ENCODE measurements at places on chromosomes 6 and 20.
A peak's percentile ranks its signal among the peaks of the same experiment; 100 is the strongest.

GRCh38 chr20:13292201-13292885, 71.3 kb downstream of the ISM1 start:
- no peak for DNase-seq

GRCh38 chr6:99341862-99342455, 7.5 kb downstream of the FAXC start:
- no peak for DNase-seq

DNA sequence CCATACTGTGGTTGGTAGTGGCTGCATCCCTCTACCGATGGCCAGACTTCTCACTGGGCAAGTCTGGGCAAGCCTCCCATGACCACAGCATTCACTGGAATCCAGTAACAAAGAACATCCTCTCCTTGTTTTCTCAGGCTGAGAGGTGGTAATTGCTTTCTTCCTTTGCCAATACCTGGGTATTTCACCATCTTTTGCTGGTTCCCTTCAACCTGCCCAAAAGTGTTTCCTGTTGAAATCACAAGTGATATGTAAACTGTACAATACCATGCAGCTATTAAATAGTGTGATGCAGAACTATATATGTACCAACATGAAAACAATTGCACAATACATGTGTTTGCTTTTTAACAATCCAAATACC, at the start of gene PTCHD4:
TSS of gene PTCHD4 (minus strand) at position 55 of the 364 bp plus-strand sequence. CDS start 42,240 bp downstream, outside the sequence.
- no peak for DNase-seq

DNA sequence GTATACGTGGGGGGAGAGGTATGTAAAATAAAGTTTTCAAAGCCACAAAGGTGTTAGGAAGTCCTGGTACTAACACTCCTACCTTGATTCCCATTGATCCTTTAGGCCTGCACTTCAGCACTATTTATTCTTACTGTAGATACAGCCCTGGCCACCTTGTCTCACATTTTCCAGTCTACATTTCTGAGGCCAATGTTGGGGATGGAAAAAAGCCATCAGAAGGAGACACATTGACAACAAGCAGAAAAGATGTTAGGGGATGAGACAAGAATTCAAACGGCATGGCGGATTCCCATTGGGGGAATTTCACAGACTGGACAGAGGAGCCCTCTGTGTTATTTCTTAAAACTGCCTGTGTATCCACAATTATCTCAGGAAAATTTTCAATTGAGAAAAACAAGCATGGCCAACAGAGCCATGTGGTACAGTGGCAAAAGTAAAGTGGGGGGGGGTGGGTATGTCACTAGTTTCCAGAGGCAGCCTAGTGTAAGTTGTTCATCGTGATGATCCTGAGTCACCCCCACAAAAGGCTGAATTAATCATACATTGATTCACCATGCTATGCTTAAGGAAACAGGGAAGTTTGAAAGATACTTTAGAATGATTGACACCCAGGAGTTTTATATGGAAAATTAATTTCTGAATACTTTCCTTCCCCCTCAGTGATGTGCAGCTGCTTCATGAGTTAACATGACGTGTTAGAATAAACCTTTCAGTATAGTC, 40.5 kb downstream of the RREB1 start:
- no peak for DNase-seq

DNA sequence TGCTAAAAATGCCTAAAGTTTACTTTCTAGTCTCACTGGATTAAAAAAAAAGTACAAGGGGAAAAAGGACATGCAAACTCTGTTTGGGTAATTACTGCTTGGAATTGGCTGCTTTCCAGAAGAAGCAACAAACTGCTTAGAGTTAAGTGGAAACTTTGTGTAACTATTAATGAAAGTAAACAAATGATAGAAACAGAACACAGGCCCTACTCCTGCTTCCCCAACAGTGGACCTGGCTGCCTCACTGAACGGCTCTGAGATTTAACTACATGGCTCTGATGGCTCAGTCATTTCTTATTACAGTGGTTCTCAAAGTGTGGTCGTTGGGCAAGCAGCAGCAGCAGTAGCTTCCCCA, 108.5 kb downstream of the MAN1A1 start:
- DNase-seq = no peak

- peak; percentile 68 for DNase-seq
Observed at GRCh38 chr6:139323511-139324300, 31.9 kb upstream of the TXLNB start.

GRCh38 chr20:8540466-8540865, 408.4 kb downstream of the PLCB1 start:
- no peak for DNase-seq

DNA sequence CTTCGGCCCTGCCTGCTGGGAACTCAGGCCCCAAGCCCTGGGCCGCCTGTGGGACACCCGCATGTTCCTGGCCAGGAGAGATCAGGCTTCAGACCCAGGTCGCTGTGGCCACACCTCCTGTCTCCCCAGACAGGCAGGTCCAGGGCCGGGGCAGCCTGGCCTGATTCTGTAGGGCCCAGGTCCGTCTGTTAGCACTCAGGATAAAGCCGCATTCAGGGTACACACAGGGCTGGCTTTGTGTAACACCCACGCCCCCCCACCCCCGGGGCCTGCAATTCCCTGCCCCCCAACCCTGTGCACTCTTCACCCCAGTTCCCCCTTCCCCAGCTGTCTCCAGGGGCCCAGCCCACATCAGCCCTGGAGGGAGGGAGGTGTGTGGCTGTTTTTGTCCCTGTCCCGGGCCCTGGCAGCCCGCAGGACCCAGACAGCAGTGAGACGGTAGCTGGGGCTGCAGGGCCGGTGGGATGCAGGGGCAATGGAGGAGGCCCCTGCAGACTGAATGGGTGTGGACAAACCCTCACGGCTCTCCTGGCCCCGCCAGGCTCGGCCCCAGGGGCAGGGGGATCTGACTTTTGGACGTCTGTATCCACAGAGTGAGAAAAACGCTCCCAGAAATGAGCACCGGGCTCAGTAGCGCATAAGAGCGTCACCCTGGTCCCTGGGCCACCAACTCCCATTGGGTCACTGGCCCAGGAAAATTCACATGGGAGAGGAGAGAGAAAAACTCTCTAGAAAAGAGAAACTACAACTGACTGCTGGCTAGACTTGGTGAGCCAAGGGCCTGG, 42.4 kb upstream of the ZBP1 start:
- DNase-seq = no peak

GRCh38 chr6:50278663-50279062, 228.9 kb upstream of the DEFB112 start:
- no peak for DNase-seq

GRCh38 chr20:8855315-8855714, 213.6 kb upstream of the PLCB4 start:
- DNase-seq = no peak

DNA sequence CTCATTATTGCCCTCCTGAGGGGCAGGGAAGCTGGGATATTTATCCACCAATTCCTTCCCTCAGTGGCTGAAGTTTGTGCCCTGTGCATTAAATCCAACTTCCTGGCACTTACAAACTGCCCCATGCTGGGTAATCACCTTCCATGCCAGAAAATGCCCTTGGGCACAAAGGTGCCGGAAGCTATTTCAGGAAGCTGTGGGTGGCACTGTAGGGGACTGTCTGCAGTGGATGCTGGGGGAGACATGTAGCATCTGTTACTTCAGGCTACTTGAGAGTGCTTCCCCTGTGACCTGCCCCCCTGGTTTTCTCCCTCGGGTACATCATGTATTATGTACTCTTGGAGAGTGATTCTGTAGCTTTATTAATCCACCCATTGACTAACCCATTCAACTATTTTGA, 24.7 kb upstream of the RALGAPA2 start:
- DNase-seq = no peak

GRCh38 chr6:111686249-111686931, 80.7 kb upstream of the TRAF3IP2 start:
- no peak for DNase-seq

DNA sequence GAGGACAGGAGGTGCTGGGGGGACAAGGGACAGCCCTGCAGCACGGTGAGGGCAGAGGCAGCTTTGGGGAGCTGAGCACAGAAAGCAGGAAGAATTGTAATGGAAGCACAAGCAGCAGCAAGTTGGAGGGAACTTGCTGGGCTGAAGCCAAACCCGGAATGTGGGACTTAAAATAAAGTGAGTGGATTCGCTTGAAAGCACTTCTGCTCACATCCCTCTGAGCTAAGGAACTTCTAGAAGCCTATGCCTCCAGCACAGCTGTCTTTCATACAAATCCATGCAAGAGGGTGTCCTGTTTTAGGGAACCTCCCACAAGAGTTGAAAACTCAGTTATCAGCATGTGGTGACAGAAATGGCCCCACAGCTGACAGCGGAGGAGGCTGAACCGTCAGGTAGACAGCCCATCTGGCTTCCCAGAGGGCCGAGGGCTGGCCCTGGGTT, 71.4 kb upstream of the MLN start:
- DNase-seq = no peak

- no peak for DNase-seq
Observed at GRCh38 chr20:35054814-35055213, 37.8 kb downstream of the TRPC4AP start.

GRCh38 chr6:149403534-149403933, 3.5 kb downstream of the SUMO4 start:
- DNase-seq = no peak

DNA sequence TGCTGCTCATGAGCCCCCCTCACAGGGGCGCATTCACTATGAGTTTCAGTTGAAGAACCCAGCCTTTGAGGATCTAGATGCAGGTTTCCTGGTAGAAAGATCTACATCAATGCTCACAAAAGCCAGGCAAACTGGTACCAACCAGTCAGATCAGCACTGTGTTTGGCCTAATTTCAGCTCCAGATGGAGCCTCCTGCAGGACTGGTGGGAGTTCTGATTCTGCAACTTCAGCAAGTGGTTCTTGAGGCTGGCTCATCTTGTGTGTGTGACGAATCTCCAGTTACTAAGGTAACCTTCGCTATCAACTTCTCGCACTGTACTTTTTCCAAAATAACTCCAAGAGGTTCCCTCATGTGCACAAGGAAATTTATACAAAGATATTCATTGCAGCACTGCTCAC, 118.8 kb downstream of the ZMYND8 start:
- DNase-seq = no peak

DNA sequence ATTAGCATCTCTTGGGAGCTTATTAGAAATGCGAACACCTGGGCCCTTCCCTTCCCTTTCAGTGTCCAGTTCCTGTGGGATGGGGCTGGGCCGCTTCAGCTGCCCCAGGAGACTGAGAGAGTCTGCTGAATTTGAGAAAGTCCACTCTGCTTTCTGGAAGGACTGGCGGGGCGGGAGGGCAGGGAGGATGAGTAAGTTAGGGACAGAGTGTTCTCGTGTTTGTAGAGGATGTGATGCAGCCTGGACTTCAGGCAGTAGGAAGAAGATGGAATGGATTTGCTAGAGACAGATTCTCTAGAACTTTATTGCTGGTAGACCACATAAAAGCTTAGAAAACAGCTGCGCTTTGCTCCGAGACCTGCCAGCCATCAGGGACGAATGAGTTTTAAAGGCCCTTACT, 1.1 kb upstream of the TULP4 start:
- DNase-seq = no peak

- DNase-seq = no peak
Observed at GRCh38 chr20:59125332-59125731, 38.3 kb upstream of the ZNF831 start.

DNA sequence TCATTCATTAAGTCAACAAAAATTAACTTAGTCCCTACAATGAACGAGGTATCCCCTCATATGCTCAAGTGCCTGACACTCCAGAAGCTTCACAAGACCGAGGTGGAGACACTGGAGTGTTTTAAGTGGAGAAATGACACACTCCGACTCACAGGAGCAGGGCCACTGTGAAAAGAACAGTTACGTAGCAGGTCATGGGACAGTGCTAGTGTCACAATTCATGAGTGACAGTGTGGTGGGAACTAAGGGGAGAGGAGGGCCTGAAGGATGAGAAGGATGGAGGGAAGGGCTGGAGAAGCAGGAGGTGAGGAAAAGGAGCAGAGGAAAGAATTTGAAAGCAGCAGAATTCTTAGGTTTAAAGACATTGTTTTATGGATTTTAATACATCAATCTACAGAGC, 1.3 kb upstream of the HLA-A start:
- no peak for DNase-seq

- DNase-seq = no peak
Observed at GRCh38 chr6:167892835-167893815, 66.4 kb downstream of the AFDN start.

DNA sequence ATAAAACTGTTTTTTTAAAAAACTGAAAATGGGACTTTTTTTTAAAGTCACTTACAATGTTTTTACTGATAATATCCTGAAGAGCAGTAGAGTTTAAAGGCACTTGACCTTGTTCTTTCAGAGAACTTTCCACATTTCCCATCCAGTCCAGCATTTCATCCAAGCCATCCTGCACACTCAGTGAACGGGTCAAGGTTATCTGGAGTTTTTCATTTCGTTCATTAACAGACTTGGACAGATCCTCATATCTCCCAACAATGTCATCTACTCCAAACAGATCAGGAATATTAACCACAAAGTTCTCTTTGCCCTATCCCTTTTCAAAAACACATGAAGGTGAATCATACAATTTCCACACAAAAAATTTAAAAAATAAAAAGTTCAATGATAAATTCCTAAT, 69.1 kb downstream of the DST start:
- DNase-seq = no peak

- no peak for DNase-seq
Observed at GRCh38 chr20:5077761-5078387, 41.9 kb downstream of the PCNA start.

DNA sequence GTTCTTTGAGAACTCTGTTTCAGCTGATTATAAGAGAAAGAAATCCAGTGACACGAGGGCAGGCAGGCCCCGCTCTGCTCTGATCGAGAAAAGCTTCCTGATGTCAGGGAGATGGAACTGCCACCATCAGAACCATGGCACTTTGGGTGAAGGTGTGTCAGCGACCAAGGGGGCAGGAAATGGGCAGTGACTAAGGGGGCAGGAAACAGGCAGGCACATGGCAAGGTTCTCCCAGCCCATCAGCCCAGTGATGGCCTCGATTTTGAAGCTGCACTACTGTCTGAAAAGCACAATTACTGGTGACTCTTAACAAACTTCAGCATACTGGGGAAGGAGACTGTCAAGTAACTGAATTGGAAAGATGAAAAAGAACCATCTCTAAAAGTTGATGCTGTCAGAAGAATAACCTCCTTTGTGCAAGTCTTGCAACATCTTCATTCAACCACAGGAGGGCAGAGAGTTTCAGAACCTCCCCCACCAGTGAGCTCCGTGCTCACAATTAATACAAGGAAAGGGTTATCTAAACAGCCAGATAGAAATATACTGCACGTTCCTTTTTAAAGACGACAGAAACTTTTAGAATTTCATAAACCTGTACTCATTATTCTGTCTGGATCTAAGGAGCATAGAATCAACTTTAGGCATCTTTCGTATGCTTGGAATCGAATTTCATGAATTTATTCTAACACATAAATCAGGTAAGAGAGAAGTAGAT, 39.1 kb downstream of the TMX4 start:
- no peak for DNase-seq

DNA sequence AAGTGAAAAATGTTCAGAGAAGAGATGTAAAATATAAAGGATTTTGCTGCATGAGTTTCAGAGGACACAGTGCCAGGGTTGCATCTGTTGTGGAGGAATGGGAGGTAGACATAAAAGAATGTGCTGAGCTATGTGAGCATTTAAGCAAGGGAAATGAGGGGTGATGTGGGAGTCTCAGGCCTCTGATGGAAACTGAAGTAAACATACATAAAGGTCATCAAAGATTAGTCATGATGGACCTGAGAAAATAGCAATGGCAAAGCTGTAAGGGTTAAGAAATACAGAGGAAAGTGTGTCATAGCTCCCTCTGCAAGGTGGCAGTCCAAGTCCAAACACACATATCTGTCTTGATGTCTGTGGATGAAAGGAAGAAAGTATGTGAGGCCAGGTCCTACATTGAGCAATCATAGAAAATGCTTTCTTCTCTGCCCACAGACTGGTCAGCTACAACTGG, 306.6 kb upstream of the ECI2 start:
- no peak for DNase-seq

Data from stimulated activated CD4-positive, alpha-beta T cell treated with anti-CD3 and anti-CD28 coated beads, Interleukin-1b, Interleukin-23, amount 100 ng/mL, for 24 hours (primary cell).